Activated CD4-positive, alpha-beta T cell treated with anti-CD3 and anti-CD28 coated beads for 1 hour (primary cell): ENCODE measurements at places on chromosomes 13 and 19.

DNA sequence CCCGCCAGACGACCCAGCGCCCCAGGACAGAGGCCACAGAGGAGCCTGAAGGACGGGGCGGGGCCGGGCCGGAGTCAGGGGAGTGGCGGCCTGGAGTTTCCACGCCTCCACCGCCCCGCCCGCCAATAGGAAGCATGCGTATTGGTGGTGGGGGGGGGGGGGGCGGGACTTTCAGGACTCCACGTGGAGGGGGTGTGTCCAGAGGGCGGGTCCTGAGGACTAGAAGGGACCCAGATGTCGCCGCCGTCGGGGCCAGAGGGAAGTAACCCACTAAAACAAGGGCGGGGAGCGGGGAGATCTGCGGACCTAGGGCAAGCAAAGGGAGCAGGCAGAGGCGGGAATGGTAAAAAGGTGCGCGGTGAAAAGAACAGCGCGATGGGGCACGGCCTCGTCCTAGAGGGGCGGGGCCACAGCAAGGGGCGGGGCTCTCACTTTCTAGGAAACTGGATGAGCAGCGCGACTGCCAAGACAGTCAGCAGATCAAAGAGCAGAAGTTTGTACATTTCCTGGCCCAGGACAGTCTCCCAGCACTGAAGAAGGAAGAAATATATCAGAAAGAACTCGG is 2.8 kb upstream of the LENG1 start:
- DNase-seq = peak; percentile 70

GRCh38 chr13:25384758-25385410 is 13.1 kb downstream of the ATP8A2 start:
- DNase-seq = no peak

DNA sequence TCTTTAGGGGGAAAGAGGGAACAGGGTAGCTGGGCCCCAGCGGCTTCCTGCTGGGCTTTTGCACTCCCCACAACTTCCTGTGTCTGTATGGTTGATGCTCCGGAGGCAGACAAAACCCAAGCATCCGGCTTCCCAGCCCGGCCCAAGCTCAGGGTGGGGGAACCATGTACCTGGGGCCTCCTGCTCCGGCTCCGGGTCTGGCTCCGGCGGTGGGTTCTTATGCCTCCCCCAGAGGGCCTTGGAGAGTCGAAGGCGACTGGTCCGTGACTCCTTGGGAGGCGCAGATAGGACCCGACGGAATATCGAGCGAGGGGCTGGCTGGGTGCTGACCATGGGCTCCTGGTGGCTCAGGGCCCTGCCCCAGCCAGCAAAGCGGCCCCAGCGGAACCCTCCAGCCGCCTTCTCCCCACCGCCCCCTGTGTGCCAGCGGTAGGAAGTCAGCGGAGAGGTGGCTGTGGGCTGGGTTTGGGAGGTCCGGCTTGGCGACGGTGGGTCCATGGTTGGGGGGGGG is 428 bp downstream of the RASAL3 start:
- DNase-seq = peak; percentile 63

GRCh38 chr13:70523622-70524021 is 415.4 kb upstream of the KLHL1 start:
- DNase-seq = no peak

GRCh38 chr13:31970231-31970930 is 61.2 kb upstream of the FRY start:
- no peak for DNase-seq

DNA sequence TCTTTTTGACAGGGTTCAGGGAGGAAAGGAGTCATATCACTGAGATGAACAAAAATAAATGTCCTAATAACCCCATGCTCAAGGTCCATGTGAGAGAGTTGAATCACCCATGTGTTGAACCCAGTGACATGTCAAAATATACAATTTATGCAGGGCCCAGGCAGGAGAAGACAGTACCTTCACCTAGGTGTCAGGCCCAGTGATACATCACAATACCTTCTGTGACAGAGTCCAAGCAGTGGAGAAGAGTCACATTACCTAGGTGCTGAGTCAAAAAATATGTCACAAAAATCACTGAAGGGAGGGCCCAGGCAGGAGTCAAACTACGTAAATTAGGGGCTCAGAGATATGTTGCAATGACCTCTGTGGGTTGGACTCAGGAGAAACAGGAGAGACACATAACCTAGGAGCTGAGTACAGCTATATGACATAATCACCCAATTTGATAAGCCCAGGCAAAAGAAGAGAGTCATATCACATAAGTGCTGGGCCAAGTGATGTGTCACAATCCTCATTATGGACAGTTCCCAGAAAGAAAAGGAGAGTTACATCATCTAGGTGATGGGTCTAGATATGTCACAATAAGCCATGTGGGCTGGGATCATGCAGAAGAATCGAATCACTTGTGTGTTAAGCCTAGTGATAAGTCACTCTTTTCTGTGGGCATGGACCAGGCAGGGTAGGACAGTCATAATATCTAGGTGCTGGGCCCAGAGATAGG is 13.8 kb upstream of the ZNF724 start:
- DNase-seq = no peak

DNA sequence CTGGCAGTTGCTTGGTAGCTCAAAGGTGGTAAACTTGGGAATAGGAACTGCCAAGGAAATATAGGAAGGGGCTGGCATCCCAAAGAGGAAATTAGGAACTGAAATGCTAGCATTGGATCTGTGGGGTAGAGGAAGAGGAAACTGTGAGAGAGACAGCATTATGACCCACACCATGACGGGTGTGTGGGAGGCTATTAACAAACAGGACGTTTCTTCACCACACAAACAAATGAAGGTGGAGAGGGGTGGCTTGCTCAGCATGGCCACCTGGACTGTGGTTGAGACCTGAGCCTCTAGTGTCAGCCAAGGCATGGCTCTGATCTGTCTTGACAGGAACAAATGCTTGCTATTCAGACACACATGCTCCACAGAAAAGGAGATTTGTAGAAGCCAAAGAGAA is 178.2 kb downstream of the B3GLCT start:
- no peak for DNase-seq

DNA sequence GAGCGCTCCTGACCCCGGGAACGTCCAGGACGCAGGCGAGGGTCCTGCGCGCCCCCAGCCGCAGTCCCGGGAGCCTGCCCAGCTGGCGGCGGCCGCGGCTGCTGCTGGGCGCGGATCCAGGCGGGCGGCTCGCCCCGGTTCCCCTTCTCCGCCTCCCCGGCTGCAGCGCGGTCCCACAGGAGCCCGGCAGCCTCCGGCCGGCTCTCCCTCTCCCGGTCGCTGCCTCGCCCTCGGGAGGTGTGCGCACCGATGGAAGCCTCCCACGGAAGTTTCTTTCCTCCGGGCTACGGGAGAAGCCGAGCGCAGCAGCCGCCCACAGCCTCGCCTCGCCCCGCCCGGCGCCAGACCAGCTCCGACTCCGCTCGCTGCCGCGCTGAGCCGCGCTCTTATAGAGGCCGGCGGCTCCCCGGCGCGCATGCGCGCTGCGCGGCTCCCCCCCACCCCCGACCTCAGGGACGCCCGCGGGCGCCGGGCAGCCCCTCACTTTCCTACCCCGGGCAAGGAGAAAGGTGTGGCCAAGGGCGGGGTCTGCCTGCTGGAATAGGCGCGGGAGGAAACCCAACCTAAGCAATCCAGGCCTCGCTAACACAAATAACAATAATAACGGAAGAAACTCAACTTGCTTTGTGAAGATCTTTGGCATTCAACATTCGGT is at the start of gene SHISA2:
SHISA2 (minus strand) TSS at position 360 of the 655 bp plus-strand sequence. CDS start 1,041 bp downstream, outside the sequence.
- DNase-seq = no peak

DNA sequence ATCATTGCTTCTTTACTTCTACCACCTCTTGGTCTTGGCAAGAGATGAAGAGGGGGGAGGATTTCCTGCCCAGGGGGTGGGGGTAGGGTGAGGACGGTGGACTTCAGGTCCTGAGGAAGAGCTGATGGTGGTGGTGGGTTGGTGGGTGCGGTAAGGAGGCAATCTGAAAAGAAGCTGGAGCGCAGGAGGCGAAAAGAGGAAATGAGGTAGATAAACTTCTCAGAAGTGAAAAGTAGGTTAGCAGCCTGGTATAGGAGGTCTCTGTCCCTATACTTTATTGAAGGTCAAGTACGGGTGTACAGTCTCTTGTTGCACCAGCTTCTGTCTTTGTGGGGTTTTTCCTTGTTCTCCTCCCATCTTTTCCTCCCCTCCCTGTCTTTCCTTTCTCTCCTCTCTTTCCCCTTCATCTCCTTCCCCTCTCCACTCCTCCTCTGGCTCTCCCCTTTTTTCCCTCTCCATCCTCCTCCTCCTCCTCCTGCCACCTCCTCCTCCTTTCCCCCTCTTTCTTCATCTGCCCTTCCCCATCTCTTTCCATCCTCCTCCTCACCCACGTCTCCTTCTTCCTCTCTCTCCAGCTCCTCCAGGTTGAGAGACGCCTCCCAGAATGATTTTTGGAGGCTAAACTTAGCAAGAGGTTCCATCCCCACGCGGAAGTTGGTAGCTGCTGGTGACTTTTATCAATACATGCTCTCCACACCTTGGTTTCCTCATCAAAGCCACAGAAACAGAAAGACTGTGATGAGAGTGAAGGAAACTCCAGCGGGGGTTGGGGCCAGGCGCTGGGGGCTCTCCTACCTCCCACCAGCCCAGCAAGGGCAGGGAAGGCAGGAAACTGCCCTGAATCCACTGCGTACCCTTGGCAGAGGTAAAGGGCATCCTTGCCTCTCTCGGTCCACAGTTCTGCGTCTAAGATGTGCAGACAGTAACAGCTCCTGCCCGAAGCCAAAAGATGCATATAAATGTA is 15.3 kb downstream of the TNFSF14 start:
- no peak for DNase-seq

DNA sequence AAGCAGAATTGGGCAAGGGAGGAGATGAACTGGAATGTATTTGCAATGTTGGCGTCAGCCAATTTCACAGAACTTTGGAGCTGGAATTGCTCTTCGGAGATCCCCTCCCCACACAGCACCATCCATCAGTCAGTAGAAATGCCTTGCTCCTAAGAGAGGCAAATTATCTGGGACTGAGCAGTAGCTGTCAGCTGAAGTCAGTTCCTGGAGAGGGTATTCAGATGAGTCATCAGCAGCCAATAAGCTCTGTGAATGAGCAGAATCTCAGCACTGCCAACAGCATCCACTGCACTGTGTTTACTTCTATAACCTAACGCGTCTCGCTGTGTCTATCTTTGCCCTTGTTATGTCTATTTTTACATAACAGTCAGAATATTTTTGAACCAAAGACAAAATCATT is 213.7 kb downstream of the SLITRK5 start:
- DNase-seq = no peak

- no peak for DNase-seq
Measured at GRCh38 chr13:43268632-43269031, 245.2 kb downstream of the DNAJC15 start.

DNA sequence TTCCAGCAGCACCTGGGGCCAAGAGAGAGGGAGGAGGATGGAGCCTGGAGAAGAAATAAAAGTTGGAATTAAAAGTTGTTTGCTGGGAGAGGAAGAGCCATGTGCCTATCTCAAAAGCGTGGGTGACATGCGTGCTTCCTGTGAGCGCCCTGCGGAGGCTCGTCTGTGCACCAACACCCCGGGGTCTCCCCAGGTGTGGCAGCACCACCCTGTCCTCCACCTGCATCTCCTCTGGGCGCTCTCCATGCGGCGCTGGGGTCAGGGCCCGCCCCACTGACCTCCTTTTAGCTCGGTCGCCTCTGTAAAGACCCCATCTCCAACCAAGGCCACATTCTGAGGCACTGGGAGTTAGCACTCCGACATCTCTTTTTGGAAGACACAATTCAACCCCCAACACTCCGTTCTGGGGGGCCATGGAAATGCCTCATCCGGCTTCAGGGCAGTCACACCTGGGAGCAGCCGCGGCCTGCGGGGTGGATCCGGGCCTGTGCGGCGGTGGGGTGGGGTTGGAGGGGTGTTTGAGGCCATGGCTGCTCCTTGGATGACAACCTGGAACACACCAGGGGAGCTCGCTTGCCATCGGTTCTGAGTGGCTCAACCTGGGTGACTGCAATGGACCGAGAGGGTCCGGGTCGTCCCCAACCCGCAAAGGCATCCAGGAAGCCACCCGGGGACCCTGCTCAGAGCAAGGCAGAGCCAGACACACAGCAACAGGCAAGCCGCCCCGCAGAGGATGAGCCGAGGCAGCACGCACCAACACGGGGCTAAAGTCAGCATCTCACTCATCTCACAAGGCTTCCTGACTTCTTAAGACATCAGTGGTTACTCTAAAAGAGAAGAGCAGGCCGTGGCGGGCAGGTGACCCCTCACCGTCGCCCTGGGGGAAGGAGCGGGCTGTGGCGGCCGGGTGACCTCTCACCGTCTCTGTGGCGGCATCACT is 79.4 kb upstream of the MCF2L start:
- no peak for DNase-seq

DNA sequence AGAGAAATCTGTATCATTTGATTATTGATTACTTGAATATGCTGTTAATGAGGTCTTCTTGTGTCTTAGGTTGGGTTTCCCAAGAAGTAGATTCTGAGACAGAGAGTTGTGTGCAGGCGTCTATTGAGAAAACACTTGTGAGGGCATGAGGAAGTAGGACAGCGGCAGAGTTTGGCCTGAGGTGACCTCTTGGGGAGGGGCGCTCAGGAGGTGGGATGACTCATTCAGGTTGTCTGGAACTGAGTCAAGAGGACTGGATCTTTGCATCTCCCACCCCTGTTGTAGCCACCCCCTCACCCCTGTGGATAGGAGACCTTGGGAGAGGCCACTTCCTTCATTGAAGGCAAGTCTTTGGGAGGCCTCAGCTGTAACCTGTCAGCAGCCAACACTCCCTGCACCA is 35.2 kb upstream of the WDFY2 start:
- no peak for DNase-seq

GRCh38 chr13:45086484-45086883 is 33.8 kb upstream of the GTF2F2 start:
- no peak for DNase-seq

- DNase-seq = no peak
Measured at GRCh38 chr13:110509971-110510786, 51.3 kb downstream of the RAB20 start.

- DNase-seq = no peak
Measured at GRCh38 chr13:84528408-84529070, 646.3 kb upstream of the SLITRK1 start.

- DNase-seq = no peak
Measured at GRCh38 chr19:18493440-18494266, 28.2 kb downstream of the ELL start.

- DNase-seq = no peak
Measured at GRCh38 chr13:105527127-105527526, 1008.3 kb downstream of the EFNB2 start.

GRCh38 chr13:51244637-51245405 is 22.6 kb downstream of the FAM124A start:
- no peak for DNase-seq

GRCh38 chr19:7328647-7329046 is 20.1 kb upstream of the ARHGEF18 start:
- DNase-seq = no peak

DNA sequence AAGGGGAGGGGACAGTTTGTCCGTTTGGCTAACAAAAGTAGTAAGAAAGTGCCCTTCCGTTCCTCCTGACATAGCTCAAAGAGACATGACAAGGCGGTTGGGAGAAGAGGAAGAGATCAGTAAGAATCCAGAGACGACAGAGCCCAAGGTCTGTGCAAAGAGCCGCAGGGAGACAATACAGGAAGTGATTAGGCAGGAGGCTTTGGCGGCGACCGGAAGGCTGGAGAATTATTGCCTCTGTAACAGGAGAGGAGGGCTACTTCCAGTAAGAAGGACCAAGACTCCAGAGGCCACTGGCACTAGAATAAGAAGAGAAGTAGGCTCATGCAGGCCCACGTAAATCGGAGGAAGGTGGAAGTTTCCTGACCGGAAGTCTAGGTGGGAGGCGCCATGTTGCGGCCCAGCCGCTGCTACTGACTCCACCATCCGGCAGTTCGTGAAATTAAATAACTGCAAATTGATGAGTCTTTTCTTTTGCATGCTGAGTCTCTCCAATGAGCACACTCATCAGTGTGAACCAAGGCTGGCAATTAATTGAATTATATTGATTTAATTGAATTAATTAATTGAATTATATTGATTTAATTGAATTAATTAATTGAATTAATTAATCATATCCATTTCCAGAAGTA is 9.9 kb downstream of the RFX2 start:
- DNase-seq = no peak
